SJCRH30 (cell line): ENCODE measurements at places on chromosomes 2 and 18.

- no peak overlapping the region for H3K4me3 ChIP-seq
- no peaks in the 10 kb centered on the region for H3K36me3 ChIP-seq
- no peaks in the 10 kb centered on the region for H3K27me3 ChIP-seq
- no peak for DNase-seq
Observed at GRCh38 chr2:128633501-128633900, 314.8 kb upstream of the HS6ST1 start.

- peaks cover 92% of the 10 kb centered on the region for H3K36me3 ChIP-seq
- no peak overlapping the region for H3K27ac ChIP-seq
- H3K27me3 ChIP-seq: no peaks in the 10 kb centered on the region
- H3K4me1 ChIP-seq: no peaks in the 10 kb centered on the region
- DNase-seq: no peak
- H3K4me3 ChIP-seq: no peak overlapping the region
Observed at GRCh38 chr2:200431996-200432705, 77.7 kb downstream of the KCTD18 start.

DNA sequence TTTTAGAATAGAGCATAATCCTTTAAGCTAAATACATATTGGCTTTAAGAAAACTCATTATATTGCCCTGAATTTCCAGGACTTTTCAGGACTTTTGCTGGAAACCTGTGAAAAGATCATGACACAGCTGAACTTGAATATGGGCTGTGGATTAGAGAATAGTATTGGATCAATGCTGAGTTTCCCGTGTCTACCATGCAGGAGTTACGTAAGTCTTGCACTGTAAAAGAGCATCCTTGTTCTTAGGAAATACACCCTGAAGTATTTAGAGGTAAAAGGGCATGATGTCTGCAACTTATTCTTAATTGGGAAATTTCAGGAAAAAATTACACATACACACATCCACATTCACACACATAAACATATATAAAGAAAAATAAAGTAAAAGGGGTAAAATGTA lies 82.1 kb downstream of the ZFP36L2 start:
- H3K4me3 ChIP-seq: no peak overlapping the region
- H3K27ac ChIP-seq: no peak overlapping the region
- no peaks in the 10 kb centered on the region for H3K36me3 ChIP-seq
- no peaks in the 10 kb centered on the region for H3K4me1 ChIP-seq
- H3K27me3 ChIP-seq: no peaks in the 10 kb centered on the region
- DNase-seq: no peak

DNA sequence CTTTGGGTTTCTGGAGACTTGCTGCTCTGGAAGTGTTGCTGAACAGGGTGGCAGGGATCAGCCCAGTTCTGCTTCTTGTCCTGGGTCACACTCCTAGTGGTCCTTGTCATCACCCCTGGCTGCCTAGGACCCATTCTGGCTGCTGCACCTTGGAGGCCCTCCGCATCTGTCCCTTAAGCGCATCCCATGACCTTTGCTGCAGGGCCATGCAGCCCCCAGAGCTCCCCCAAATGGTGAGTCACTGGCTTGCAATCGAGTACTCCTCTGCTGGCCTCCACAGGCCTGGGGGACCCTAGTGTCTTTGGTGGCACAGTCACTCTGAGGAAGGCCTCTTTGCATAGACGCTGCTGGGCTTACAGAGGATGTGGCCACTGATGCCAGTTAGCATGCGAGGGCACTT lies 188.5 kb downstream of the ASB1 start:
- no peaks in the 10 kb centered on the region for H3K4me1 ChIP-seq
- H3K36me3 ChIP-seq: 0 out of 2 replicates have a peak, but pooled peaks cover 2% of the 10 kb centered on the region
- DNase-seq: no peak
- no peak overlapping the region for H3K4me3 ChIP-seq
- H3K27ac ChIP-seq: no peak overlapping the region
- peaks cover 7% of the 10 kb centered on the region; the same call in 1 of the 2 replicates for H3K27me3 ChIP-seq

- no peak for DNase-seq
- H3K4me1 ChIP-seq: peaks cover 6% of the 10 kb centered on the region; the same call in 1 of the 2 replicates
- H3K36me3 ChIP-seq: no peaks in the 10 kb centered on the region
- no peak overlapping the region for H3K27ac ChIP-seq
Observed at GRCh38 chr2:235391921-235392615, 101.8 kb upstream of the AGAP1 start.

- H3K27me3 ChIP-seq: no peaks in the 10 kb centered on the region
- no peaks in the 10 kb centered on the region for H3K36me3 ChIP-seq
- H3K4me1 ChIP-seq: peaks cover 9% of the 10 kb centered on the region; the same call in 1 of the 2 replicates
- peak overlapping the region; percentile 27 for H3K27ac ChIP-seq
Observed at GRCh38 chr2:73089270-73090030, 17.9 kb upstream of the SFXN5 start.
